ENCODE measurements at places on chromosomes 7 and 10. TPM values are rescaled to one million over a fixed set of nuclear protein-coding genes. Genes with fewer than 3 reads are reported as not detected.

Gene CFAP58
- 0.75 TPM for total RNA-seq

GRCh38 chr7:101947899-101948298 lies 130.5 kb downstream of the CUX1 start:
- no peak for DNase-seq

GRCh38 chr7:12685550-12685949 lies 1.9 kb upstream of the ARL4A start:
- DNase-seq, result no peak

- no peak for DNase-seq
Measured at GRCh38 chr10:60623627-60624026, 154.7 kb upstream of the CDK1 start.

Gene CPA2
- total RNA-seq, result not detected

GRCh38 chr10:74831518-74832120 lies 5.2 kb downstream of the KAT6B start:
- no peak for DNase-seq
